Hindlimb muscle (tissue), 1 donor: ENCODE measurements at places on chromosomes 16 and 17.

DNA sequence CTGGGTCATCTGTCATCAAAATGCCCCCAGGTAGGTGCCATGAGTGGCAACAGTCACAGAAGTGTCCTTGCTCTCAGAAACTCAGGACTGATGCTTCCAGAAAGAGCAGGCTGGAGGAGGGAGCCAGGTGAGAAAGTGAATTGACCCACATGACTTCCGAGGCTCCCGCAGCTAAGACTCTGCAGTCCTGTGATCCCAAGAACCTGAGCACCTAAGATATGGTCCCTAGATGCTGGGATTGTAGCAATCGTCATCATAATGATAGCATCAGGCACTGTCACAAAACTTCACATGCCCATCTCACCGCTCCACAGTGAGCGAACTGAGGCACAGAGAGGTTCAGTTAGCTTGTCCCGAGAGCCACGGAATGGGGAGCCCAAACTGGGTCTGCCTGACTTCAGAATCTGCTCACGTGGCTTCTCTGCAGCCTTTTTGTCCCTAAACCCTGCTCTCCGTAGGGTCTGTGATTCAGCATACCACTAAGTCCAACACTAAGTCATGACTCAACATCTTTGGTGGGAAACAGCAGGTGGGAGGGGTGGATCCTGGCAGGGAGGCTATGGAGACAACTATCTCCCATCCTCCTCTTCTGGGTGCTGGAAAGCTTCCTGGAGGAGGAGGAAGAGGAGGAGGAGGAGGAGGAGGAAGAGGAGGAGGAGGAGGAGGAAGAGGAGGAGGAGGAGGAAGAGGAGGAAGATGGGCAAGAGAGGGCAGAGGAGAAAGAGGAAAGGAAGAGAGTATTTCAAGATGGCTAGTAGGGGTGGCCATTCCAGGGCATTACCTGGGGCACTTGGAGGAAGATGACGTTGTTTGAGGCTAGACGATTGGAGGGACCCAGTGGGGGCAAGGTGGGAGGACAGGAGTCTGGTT is 55.5 kb upstream of the DLX4 start:
- DNase-seq = no peak

DNA sequence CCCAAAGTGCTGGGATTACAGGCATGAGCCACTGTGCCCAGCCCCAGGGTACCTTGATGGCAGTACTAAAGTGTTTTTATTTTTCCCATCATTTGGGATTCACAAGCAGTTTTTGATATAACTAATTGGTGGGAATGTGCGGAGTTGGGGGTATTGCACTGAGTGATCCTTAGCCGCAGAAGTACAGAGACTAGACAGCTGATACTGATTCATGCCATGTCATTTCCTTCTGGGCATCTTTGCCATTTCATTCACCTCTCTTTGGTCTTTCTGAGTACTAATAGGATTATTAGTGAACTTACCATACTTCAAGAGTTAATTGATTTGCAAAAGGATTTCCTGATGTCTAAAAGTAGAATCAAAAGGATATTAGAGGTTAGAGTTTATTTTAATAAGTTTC is 9.7 kb downstream of the NMT1 start:
- DNase-seq = no peak

DNA sequence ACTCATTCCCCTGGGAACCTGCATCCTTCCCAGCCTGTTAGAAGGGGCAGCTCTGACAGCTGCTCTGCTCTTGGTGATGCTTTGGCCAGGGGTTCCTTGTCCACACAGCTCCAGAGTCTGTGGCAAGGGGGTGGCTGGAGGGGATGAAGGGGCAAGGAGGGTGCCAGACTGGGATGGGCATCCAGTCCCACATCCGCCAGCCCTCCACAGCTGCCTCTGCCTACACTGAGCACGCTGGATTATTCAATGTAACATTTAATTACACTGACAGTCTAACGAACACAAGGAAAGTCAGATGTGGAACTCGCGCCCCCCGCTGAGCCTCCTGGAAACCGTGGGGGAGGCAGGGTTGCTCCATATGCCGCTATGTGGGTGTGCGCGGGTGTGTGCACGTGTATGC is 101.1 kb downstream of the C16orf78 start:
- no peak for DNase-seq

DNA sequence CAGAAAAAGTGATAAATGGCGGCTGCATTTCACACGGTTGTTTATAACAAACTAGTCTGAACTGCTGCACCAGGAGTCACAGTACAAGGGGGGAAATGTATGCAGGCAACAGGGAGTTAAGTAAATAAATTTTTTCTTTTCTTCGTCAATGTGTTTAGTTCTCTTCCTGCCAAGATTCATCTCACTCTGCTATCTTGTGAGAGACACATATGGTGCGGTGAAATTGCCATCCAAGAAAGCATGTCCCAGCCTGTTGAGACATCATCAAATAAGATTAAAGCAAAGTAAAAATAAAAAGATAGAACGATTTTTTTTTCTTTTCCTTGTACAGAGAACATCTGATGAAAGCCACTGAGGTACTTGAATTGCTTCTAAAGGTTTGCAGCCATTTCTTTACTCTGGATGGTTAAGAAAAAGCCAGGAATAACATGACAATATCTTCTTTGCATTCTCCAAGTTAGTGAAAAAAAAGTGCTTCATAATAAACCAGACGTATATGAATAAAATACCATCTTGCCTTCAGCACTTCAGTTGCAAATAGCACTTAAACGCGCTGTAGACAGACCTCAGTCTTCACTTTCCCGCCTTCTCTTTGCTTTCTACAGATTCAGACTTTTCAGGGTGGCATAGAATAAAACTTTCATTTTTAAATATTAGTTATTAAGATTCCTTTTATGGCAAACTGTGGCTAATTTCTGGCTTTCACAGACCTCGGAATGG is 506.2 kb upstream of the ZFHX3 start:
- DNase-seq = no peak

- no peak for DNase-seq
These were observed 72.5 kb downstream of the CDH13 start for GRCh38 chr16:82699260-82699659.

DNA sequence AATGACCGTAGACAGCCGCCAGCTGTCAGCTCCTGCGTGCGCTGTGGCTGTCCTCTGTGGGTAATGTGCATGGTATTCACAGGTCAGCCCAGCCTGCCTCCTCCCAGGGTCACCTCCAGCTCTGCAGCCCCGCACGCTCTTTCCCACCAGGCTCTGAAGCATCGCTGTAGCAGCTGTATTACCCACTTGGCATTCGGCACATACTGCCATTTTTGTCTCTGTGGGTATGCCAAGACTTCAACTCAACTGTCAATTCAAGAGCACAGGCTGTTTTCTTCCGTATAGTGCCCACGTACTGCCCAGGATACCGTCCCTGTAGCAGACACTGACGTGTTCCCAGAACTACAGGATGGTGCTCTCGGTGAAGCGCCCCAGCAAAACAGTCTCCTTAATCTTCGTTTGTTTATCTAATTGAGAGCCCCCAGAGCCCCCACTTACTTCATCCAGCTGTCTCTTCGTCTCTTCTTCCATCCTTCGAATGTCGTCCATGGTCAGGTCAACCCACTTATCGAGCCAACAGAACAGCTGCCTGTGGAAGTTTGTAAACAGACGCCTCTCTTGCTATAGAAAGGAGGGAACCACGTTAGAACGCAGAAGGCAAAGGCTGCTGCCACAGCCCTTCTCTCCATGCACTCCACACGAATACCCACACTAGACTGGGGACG is 17.4 kb upstream of the INPP5K start:
- no peak for DNase-seq

DNA sequence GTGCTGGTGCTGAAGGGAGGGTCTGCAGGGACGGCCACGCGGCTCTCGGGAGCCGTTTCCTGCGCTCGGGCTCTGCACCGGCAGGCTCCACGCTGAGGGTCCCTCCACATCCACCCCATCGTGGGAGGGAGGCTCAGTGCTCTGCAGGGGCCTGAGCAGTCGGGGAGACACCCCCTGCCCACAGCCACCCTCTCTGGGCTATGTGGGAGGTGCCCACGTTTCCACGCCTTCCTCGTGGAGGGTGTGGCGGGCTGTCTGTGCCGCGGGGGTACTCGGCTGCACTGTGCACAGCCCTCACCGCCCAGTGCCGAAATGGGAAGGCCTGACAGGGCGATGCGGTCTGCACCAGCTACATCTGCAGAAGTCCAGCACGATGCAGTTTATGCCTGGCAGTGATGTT is 25.5 kb upstream of the ZNF750 start:
- no peak for DNase-seq

DNA sequence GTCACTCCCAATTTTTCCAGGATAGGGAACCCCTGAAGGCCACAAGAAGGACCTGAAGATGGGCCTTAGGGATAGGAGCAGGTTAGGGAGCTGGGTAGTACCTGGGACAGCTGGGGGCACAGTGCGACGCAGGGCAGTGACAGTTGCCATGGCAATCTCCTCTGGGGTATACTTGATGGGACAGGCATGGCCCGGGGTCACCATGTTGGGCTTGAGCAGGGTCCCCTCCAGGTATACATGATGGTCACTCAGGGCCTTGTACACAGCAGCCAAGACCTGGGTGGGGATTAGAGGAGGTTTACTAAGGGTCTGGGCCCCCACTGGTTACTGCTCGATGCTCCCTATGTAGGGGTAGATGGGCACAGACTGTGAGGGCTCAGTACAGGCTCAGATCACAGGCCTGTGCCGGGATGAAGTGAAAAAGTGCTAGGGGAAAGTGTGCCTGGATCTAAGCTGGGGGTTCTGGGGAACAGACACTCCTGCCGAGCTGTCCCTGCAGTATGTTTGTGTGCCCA is 2.7 kb downstream of the ALDOC start:
- DNase-seq = no peak

- DNase-seq = peak; percentile 81
These were observed 53.8 kb downstream of the COG7 start for GRCh38 chr16:23398987-23399805.

DNA sequence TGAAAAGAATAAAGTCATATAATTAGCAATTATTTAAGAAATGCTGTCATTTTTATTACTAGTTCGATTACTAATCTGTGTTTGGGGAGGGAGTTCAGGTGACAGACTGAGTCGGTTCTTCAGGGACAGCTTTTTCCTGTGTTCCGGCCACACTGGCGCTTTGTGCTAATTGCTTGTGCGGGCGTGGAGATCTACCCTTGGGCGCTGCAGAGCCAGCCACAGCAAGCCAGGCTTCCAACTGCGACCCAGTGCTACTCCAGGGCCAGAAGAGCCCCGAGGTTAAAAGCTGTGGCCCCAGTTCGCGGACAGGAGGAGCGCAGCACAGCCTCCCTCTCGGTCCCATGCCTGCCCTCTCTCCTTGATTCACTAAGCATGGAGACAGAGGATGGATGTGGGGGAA is 6.5 kb upstream of the OR2C1 start:
- no peak for DNase-seq

GRCh38 chr16:4544473-4544872 is 5.9 kb upstream of the CDIP1 start:
- DNase-seq = no peak

- no peak for DNase-seq
These were observed 6.6 kb downstream of the PRAC1 start for GRCh38 chr17:48715496-48716399.

GRCh38 chr17:50585891-50586290 is 25.4 kb downstream of the CACNA1G start:
- DNase-seq = no peak

GRCh38 chr17:62714016-62714777 is 86.7 kb downstream of the MRC2 start:
- no peak for DNase-seq

DNA sequence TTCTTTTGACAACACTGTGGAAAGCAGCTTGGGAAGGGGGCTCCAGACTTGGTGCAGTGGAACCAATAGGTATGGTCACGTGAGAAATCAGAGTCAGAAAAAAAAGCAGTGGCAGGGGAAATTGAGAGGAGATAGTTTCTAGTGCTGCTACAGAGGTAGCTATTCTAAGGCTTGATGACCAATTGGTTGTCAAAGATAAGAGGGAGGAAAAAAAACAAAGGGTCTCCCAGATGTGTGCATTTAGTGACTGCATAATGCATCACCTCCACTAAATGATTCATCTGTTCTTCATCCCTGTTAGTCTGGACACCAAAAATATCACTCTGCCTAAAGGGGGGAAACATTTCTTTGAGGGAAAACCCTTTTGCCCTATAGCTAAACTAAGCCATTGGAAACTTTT is 56.5 kb downstream of the PIGL start:
- no peak for DNase-seq

- peak; percentile 97 for DNase-seq
These were observed at the start of gene NME1 for GRCh38 chr17:51153210-51154072. Gene NME1 (plus strand): TSS chr17:51153559. CDS start chr17:51155655, 2,096 bp downstream.

DNA sequence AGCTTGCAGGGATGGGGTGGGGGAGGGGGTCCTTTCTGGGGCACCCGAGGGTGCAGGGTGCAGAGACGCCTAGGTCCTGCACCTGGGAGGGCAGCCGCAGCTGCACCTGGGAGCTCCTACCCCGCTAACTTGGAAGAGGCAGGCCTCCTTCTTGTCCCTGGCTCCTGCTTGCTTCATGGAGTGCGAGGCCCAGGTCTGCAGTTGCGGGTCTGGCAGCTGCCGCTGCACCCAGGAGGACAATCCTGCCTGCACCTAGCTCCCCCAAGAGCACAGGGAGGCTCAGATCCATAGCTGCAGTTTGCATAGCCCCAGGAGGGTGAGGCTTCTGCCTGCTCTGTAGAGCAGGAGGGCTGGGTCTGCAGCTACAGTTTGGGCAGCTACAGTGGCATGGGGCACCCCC is 26.6 kb downstream of the GNGT2 start:
- no peak for DNase-seq

DNA sequence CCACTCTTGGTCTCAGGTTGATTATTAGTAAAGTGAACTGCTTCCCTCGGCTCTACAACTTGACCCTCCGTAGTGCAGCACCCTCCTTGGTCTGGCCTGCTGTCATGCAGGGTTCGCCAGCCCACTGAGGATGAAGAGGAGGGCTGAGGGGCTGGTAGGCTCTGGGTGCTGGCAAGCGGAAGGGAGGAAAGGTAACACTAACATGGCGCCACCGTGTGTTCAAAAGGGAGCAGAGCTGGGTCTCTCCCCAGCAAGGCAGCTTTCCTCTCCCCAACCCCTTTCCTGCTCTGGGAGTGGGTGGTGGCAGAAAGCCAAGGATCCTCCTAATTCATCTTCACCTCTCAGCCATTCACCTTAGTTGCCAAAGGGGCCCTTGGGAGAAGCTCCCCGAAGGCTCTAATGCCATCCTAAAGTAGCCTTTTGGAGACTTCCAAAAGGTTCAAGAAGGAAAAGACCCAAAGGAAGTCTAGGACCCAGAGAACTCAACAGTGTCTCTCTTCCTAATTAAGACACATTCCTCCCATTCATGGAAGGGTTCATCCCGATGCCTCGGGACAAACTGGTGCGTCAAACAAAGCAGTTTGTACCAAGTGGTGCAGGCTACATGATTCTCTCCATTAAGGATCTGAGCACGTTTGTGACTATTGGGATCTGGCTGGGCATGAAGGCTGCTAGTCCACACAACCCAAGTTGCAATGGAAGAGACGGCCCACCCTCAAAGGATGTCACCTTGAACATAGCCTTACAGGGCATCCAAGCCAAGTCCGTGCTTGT is 90.8 kb upstream of the TOB1 start:
- DNase-seq = peak; percentile 63

- no peak for DNase-seq
These were observed 134.4 kb downstream of the COPRS start for GRCh38 chr17:31724619-31725018.

GRCh38 chr17:70368011-70368410 is 198.7 kb downstream of the KCNJ2 start:
- DNase-seq = no peak
